ENCODE measurements at places on chromosomes 1 and 21. TPM values are rescaled to one million over a fixed set of nuclear protein-coding genes. Genes with fewer than 3 reads are reported as not detected.

The GJA5 gene
- 4.8 TPM for total RNA-seq

The TMEM240 gene
- 0.91 TPM for total RNA-seq

The SPRR2F gene
- total RNA-seq, result not detected

The RXFP4 gene
- total RNA-seq, result 4.2 TPM

- H3K27ac ChIP-seq, result no peak overlapping the region
- no peak overlapping the region for H3K4me3 ChIP-seq
- no peak for DNase-seq
- no peaks in the 10 kb centered on the region for H3K27me3 ChIP-seq
- no peaks in the 10 kb centered on the region for H3K4me1 ChIP-seq
Measured at GRCh38 chr1:212178851-212179250, 106.4 kb upstream of the PPP2R5A start.

DNA sequence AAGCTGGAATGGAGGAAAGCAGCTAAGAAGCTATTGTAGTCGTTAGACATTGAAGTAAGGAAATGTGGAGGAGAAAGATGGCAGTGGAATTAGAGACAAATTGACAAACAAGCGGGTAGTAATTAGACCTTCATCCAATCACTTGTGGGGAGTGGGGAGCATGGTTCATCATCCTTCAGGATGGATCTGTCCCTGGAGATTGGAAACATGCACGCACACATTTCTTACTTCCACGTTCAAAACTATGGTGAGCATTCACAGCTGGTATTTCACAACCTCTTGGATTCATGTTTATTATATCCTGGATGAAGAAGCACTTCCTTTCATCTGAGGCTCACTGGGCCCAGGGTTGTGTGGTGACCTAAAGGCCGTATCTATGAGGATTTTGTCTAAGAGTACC is 188.1 kb downstream of the ST6GALNAC3 start:
- H3K36me3 ChIP-seq, result no peaks in the 10 kb centered on the region
- no peaks in the 10 kb centered on the region for H3K27me3 ChIP-seq
- no peak for DNase-seq

DNA sequence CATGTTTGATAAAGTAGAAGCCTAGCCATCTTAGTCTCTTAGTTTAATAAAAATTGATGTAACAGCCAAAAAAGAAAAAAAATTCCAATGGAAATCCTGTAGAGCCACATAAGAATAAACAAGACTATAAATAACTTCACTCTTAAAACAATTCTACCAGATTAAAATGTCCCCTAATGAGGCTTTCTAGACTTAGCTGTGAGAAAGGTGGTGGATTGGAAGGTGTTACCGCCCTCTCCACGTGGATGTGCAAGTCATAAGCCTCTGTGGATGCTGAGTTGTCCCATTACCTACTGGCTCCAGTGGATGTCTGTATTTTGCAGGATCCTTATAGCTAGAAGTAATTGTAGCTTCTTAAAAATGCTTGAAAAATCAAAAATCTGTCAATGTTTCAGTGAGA is 14.6 kb downstream of the LCA5L start:
- no peak for DNase-seq
- H3K27ac ChIP-seq, result no peak overlapping the region
- no peaks in the 10 kb centered on the region for H3K4me1 ChIP-seq
- no peaks in the 10 kb centered on the region for H3K36me3 ChIP-seq
- H3K4me3 ChIP-seq, result no peak overlapping the region

Data from colonic mucosa (tissue), 4 donors.